ENCODE measurements at places on chromosomes 2 and 18.

GRCh38 chr2:179614121-179614520 lies 247.3 kb downstream of the ZNF385B start:
- DNase-seq: no peak

- DNase-seq: no peak
These were observed 219.3 kb upstream of the SH3BP4 start for GRCh38 chr2:234732404-234733092.

- no peak for DNase-seq
These were observed 156.7 kb downstream of the GALNT3 start for GRCh38 chr2:165637396-165637795.

- no peak for DNase-seq
These were observed 26.9 kb upstream of the ROCK2 start for GRCh38 chr2:11371092-11371937.

DNA sequence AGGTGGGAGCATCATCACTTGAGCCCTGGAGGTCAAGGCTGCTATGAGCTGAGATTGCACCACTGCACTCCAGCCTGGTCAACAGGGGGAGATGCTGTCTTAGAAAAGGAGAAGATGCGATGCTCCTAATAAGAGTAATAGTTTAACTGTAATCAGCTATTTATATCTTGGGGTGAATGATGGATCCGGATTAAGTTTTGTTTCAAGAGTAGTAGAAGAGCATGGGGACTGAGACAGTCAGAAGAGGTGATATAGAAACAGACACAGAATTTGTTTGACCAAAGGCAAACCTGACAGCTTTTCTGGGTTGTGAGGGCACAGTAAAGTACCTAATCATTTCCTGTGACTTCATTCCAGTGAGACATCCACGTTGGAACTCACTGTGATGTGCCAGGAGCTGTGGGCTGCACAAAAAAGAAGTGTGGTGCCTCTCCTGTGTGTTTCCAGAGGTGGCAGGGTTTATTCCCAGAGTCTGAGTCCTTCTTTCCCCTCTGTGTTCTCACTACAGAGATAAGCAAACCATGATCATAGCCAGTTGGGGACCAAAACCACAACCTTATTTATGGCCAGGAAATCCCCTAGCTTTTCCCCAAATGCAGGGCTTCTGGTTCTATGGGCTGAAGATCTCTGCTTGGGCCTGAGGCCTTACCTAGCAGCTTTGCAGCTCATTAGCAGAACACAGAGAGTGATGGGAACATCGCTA lies 113.7 kb downstream of the XRCC5 start:
- no peak for DNase-seq

- DNase-seq: no peak
These were observed 90.7 kb upstream of the TFCP2L1 start for GRCh38 chr2:121375621-121376159.

GRCh38 chr18:12102136-12102842 lies 8.6 kb downstream of the ANKRD62 start:
- DNase-seq: peak; percentile 7

DNA sequence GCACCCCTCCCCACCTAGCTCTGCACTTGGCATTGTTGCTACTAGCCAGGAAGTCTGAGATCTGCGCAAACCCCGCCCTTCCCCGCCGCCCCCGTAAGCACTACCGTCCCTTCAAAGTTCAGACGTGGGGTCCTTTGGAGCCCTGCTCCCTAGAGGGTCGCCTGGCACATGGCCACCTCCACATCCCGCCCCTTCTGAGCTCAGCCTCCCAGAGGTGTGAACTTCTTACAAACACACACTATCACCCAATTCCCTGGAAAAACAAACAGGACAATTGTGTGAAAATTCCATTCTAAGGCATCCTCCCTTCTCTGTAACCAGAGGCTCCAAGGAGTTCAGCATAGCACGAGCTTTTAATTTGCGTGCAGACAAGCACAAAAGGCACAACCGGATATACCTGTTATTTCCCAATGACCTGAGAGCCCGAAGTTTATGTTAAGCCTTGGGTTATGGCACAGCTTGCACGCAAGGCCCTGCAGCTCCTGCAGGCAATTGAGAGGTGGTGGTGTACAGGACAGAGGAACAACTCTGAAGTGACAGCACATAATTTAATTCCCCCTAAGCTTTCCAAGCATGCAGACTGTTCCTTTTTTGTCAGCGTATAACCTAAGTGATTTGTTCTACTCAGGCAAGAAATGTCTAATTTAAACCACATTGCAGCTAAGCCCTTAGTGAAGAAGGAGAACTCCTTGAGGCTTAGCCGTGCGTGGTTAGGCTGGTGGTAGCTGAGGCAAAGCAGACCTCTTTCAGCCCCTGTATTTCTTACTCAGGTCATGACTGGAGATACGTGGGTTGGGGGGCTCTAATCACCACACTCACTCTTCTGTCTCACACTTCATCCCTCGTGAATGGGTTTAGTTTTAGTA lies 20.3 kb upstream of the CYP1B1 start:
- DNase-seq: no peak

DNA sequence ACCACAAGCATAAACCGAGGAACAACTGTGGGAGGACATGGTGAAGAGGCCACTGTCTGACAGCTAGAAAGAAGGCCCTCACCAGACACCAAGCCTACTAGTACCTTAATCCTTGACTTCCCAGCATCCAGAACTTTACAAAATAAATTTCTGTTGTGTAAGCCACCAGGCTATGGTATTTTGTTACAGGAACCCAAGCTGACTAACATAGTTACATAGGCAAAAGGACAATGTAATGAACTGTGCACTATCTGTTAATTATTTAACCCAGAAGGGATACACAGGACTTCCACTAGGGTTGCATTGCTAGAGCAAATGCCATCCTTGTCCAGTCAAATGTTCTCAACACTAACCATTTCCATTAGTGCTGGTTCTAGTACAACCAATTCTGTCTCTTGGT lies 47.7 kb upstream of the DOK6 start:
- no peak for DNase-seq

- DNase-seq: no peak
These were observed 67.3 kb downstream of the B3GNT2 start for GRCh38 chr2:62263076-62263715.

DNA sequence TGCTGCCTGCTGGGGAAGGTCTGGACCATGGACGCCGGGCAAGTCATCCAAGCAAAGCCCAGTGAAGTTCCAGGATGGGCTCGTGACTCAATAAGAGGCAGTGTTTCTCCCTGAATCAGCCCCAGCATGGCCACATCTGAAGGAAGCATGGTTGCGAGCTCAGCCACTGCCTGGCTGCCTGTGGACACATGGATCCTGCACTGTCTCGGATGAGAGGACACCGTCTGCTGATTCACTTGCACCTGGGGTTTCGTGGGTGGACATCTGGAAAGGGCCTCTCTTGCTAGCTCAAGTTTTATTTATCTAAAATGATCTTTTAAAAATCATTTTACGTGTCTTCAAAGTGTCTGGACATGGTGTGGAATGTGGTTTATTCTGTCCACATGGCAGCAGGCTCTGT lies 224.8 kb upstream of the FN1 start:
- no peak for DNase-seq

- peak; percentile 44 for DNase-seq
These were observed 175.3 kb downstream of the INHBB start for GRCh38 chr2:120520929-120521912.

GRCh38 chr2:1814061-1814460 lies 69.7 kb upstream of the PXDN start:
- no peak for DNase-seq

DNA sequence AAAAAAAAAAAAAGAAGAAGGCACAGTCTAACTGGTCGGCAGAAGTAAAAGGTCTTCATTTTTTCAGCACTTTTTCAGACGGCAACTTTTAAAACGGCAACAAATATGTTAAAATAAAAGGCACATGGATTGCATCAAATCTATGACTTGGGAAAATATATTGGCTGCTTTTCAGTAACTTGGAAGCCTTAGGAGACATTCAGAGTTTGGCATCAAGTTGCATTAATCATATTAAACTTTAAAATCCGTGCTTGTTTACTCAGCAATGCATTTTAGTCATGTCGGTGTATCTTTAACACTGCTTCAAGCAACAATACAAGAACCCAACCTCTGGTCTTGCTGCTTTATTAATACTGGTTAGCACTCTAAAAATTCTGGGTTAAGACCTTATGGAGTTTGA lies 111.1 kb downstream of the MEP1B start:
- no peak for DNase-seq

GRCh38 chr2:178677599-178677998 lies 129.6 kb downstream of the TTN start:
- DNase-seq: no peak

DNA sequence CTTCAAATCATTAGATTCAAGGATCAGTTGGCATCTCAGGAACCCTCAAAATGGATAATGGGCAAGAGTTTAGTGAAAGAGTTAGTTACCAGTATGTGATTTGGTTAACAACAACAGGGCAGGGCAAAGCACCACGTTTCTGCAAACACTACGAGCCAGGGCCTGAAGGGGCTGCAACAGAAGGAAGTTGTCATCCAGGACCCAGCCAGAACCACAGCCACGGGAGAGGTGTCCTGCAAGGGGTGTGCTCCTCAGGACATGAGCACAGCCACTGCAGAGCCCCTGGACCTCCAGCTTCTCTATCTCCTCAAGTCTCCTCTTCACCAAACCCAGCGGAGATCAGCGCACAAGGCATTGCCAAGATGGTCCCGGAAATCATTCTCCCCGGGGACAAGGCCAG lies 173.3 kb upstream of the PIEZO2 start:
- no peak for DNase-seq

GRCh38 chr2:210099940-210100339 lies 71.3 kb downstream of the KANSL1L start:
- DNase-seq: no peak

DNA sequence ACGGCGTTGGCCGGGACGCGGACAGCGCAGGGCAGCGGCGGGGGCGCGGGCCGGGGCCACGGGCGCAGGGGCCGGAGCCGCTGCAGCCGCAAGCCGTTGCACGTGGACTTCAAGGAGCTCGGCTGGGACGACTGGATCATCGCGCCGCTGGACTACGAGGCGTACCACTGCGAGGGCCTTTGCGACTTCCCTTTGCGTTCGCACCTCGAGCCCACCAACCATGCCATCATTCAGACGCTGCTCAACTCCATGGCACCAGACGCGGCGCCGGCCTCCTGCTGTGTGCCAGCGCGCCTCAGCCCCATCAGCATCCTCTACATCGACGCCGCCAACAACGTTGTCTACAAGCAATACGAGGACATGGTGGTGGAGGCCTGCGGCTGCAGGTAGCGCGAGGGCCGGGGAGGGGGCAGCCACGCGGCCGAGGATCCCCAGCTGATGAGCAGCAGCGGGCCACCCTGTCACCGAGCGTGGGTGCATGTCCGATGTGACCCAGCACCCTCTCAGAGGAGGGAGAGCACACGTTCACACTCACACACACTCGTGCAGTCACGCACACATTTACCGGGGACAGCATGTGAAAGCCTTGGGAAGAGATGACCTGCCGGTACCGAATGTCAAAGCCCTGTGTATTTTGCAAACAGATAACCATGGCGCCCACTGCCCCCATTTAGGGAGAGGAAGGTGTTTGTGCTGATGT lies 4.2 kb downstream of the GDF7 start:
- no peak for DNase-seq

- DNase-seq: no peak
These were observed 445.0 kb downstream of the XIRP2 start for GRCh38 chr2:167333245-167333644.

DNA sequence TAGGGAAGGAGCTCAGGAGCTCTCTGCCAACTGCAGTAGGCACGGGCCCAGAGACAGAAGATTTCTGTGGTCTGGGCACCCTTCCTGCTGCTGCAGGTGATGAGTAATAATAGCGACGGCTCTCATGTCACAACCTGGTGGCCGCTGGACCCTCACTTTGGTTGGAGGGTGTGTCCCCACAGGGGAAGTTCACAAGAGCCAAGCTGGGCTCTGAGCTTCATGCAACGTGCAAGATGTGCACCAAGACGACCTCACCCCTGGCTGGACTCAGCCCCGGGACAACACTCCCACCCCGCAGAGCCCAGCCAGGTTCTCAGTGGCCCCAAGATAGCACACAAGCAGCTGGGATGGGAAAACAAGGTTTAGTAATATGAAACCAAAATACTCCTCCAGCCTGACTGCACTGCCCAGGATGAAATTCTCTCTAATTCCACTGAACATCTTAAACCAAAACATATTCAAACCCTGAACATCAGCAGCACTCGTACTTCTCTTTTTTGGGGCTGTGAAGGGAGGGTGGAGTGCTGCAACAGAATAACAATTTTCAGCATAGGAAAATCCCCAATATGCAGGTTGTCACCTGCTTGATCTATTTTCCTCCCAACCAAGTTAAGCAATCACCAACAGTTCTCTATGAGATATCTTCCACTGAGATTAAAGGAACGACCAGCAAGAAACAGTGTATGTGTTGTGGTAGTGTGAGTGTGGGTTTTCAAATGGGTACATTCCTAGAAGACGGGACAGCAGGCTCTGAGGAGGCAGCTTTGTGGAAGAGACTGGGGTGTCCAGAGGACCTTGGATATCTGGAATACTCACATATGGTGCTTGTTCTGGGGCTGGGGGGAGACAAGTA lies 26.5 kb downstream of the BCL2 start:
- DNase-seq: no peak

GRCh38 chr2:147137711-147138110 lies 707.1 kb upstream of the ACVR2A start:
- DNase-seq: no peak

DNA sequence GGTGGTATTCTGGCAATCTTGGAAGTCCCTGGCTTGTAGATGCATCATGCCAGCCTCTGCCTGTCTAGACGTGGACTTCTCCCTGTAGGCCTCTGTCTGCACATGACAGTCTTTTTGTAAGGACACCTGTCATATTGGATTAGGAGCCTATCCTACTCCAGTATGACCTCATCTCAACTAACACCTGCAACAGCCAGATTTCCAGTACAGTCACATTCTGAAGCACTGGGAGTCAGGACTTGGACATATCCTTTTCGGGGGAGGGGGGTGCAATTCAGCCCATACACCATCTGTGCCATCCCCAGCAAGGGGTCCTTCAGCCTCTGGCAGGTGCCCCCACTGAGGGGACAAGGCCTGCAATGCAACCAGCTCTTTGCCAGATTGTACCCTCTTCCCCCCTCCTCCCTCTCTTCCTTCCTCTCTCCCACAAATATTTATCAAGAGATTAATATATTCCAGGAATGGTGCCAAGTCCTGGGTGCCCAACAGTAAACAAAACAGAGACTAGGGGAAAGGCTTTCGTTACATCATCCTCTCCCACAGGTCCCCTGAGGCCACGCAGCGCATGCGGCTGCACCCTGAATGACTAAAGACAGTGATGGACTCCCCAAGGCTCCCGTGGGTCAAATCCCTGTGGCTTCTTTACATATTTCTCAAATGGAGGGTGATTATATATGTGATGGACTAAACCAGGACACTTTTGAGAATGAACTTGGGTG lies 20.5 kb upstream of the MYCN start:
- DNase-seq: no peak

GRCh38 chr2:66839551-66840320 lies 404.8 kb downstream of the MEIS1 start:
- no peak for DNase-seq

Data from NCI-H2029 (cell line).